ENCODE measurements at places on chromosomes 16 and 17.

DNA sequence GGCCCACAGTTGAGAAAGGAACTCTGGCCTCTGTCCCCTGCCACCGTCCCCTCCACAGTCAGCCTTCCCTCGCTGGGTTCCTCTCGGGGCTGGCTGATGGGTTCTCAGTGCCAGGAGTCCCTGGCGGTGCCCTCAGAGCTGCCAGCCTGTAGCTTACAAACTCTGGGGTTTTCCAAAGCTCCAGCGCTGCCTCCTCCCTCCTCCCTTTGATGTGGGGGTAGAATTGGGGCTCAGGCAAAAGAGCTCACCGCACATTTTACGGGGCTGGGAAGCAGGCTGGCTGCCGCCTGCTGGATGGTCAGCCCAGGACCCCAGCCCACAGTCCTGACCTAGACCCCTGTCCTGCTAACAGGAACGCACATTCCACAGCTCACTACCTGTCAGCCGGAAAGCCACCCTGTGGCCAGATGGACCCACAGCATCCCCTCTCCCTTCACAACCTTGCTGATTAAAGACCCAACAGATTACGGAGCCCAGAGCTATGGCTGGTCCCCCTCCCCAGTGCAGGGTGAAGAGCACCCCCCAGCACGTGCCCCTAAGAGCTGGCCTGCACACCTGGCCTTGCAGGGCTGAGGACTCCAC lies 6.0 kb downstream of the VASN start:
- DNase-seq, result peak; percentile 40

DNA sequence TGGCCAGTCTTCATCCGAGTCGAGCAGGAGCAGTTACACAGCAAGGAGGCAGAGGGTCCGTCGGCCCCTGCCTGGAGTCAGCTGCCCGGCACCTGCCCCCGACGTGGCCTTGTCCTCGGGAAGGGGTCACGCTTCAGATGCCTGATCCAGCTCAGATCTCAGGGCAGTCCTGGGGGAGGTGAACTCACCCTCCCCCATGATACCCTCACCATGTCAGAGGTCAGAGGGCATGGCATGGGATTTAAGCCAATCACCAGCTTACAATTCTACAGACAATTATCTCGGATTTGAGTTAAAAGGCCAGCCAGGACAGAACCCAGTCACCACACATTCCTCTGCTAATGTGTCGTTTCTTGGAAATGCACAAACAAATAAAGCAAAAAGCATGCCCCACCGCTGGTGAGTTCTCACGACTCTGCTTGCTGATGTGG lies 211.3 kb downstream of the FOXL1 start:
- DNase-seq, result peak; percentile 74

GRCh38 chr16:53966821-53967571 lies 263.0 kb downstream of the FTO start:
- no peak for DNase-seq

DNA sequence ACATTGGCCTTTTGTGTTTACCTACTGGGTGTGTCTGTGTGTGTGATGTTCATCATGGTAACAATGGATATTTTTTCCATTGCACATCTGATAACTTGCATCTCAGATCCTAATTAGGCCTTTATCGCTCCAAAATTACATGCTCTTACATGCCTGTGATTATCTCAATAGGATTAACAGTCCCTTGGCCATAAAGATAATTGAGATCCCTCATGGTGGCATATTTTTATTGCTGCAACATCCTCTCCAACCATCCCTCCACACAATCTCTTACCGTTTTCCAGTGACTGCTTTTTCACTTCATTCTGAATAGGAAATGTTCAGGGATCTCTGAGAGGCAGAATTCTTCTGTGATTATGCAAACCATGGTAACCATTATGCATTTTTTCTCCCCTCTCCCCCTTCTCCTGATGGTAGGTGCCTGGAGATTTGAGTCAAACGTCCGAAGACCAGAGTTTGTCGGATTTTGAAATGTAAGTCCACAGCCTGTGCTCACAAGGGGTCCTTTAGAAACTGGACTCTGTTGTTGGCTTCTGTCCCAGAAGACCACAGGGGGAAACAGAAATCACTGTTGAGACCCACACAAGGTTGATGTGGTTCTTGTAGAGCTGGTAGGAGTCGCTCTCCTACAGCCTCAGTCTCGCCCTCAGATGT lies 405.5 kb downstream of the CPPED1 start:
- no peak for DNase-seq

DNA sequence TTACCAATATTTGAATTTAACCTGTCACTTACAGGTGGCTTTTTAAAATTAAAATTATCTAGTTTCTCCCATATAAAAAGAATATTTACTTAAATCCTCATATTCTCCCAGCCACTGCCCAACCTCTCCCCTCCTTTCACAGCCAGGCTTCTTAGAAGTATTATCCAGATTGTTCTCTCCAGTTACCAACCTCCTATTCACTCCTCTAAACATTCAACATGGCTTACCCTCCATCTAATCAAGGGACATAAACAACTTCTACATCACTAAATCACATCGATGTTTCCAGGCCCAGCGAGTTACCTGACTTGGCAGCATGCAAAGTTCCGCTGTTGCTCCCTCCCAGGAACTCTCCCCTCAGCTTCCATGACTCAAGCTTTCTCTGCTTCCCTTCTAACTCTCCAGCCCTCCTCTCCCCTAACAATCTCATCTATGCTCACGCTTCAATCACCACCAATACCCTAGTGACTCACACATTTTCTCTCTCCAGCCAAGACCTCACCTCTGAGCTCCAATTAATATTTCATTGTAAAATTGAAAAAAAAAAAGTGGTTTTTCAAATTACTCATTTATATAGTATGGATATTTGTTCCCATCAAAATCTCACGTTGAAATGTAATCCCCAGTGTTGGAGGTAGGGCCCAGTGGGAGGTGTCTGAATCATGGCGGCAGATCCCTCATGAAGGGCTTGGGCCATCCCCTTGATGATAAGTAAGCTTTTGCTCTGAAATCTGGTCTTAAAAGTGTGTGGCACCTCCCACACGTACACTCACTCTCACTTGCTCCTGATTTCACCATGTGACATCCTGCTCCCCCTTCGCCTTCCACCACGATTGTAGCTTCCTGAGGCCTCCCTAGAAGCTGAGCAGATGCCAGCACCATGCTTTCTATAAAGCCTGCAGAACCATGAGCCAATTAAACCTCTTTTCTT lies 88.5 kb downstream of the HELZ start:
- DNase-seq, result no peak

GRCh38 chr16:80852261-80852872 lies 48.0 kb upstream of the CDYL2 start:
- peak; percentile 48 for DNase-seq

- DNase-seq, result no peak
Measured at GRCh38 chr17:31444026-31444425, 52.6 kb downstream of the RAB11FIP4 start.

DNA sequence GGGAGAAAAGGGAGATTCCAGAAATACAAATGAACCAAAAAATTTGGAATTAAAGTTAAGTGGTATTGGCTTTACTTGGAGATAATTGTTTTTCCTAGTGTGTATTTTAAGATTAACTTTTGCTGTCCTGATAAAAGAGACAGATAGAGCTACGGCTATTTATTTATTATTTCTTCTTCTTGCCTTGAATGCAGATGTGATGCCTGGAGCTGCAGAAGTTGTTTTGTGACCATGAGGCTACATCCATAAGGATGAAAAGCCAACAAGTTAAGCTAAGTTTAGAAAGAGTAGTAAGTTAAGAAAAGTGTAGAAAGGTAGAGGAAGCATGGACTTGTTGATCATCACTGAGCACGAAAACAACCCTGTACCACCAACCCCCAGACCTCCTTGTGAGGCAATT lies 41.7 kb downstream of the SOX9 start:
- no peak for DNase-seq

GRCh38 chr16:569445-570254 lies at the start of gene PIGQ:
Gene PIGQ, plus strand, starts transcription at chr16:569968. Its CDS starts 4,107 bp downstream, at chr16:574075.
- DNase-seq, result peak; percentile 90

DNA sequence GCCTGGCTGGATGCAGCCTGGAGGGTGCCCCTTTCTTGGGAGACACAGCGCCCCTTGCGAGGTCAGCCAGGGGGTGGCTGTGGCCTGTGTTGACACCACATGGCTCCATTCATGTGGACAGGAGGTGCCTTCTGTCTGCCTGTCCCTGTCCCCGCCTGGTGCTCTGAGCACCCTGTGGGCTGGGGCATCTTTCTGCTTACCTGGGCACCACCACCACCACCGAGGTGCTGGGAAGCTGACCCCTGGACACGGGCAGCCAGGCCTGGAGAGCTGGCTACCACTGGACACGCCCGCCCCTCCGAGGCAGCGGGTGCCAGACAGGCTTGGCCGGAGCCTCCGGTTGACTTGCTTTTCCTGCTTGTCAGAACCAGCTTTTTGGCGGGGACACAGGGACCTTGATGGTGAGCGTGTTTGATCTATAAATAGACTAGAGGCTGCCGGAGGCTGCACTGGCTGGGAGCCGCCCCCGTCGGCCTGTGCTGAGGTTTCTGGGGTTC lies 121.3 kb upstream of the GSE1 start:
- DNase-seq, result no peak

- DNase-seq, result no peak
Measured at GRCh38 chr16:67901734-67902133, 8.7 kb downstream of the PSKH1 start.

DNA sequence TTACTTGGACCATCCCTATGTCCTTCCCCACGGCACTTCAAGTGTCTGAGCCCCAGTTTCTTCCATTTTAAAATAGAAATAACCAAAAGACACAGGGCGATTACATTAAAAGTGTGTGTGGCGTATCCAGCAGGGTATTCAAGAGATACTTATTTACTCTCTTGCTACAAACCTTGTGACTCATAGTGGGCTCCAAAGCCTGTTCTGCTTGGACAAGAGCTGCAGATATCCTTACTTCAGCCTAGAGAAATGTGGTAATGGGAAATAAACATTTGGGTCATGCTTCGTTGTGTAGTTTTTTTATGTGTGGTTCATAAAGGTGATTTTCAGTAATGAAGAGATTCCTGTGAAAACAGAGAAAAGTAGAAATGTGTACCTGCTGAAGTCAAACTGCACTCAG lies 288.9 kb upstream of the CDH11 start:
- no peak for DNase-seq

- no peak for DNase-seq
Measured at GRCh38 chr16:64416216-64417005, 705.5 kb downstream of the CDH11 start.

DNA sequence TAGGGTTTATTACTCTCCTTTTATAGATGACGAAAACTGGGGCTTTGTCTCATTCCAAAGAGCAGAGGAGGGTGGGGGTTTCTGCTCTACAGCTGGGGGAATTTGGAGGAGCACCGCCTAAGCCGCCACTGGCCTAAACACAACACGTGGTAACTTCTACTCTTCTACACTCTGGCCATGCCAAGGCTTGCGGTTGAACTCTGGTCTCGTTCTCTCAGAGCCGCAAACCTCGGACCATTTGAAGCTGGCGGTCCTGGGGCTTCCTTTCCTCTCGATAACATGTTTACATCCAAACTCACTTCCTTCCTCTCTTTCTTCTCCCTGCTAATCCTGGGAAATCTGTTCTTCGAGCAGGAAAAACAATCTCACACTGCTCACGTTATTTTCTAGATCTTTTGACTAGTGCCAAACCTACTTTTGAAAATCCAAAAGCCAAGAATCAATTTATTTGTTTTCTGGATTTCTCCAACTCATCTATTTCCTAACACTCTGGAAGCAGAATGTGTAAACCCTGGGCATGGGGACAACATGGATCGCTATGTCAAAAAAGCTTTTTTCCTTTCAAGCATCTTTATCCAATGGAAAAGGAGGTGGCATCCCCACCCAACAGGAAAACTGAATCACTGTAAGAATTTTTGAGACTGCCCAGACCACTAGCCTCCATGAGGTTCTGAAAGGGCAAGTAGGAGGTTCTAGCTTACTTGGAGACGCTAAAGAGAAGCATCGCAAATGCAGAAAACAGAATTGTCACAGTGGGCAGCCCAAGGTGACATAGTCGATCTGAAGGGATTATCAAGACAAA lies 13.6 kb upstream of the EEF2K start:
- peak; percentile 50 for DNase-seq

DNA sequence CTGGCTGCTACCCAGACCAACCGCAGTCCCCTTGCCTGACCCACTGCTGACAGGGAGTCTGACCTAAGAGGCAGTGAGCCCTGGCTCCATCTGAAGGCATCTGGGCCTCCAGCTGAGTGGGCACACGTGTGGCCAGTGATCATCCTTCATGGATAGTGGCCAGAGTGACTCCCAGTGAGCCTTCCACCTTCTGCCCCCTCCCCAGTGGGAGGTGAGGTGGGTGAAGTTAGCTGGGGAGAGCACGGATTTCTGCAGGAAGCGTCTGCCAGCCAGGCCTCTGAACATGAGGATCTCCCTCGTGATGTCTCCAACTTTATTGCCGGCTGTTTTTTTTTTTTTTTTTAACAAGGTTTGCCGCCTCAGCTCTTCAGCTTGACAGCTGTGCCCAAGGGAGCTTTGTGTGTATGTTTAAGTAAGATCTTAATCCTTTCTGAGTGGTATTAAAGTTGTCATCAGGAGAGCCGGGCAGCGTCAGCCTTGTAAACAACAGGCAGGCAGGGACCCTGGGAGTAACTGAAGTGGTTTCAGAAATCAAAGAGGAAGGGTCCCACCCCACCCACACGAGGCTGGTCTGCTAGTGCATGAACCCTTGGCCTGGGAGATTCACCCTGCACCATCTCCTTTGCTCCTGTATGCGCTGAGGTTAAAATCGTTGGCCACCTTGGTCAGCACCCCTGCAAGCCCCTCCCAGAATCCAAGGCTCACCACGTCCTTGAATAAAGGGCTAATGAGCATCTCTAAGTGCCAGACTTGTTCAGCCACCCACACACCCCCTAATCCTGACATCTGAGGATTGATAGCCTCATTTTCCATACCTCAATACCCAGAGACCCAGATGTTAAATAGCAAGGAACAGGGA lies 33.3 kb downstream of the RHBDL3 start:
- peak; percentile 48 for DNase-seq

DNA sequence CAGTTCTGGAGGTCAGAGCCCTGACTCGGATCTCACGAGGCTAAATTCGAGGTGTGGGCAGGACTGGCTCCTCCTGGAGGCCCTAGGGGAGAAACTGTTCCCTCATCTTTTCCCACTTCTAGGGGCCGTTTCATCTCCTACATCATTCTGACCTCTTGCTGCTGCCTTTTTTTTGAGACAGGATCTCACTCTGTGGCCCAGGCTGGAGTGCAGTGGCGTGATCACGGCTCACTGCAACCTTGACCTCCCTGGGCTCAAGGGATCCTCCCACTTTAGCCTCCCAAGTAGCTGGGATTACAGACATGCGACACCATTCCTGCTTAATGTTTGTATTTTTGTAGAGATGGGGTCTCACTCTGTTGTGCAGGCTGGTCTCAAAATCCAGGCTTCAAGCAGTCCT lies 244.1 kb upstream of the GSE1 start:
- DNase-seq, result no peak

Data from neural progenitor cell (in vitro differentiated cells).